ENCODE measurements at places on chromosomes 3 and 15. TPM values are rescaled to one million over a fixed set of nuclear protein-coding genes. Genes with fewer than 3 reads are reported as not detected.

The PDIA5 gene
- total RNA-seq = 104 TPM

The IQSEC1 gene
- total RNA-seq = 66.4 TPM

The PCLAF gene
- total RNA-seq = 28.6 TPM

The MESP2 gene
- not detected for total RNA-seq

The PP2D1 gene
- not detected for total RNA-seq

The SCN11A gene
- 0.09 TPM for total RNA-seq

The ITIH1 gene
- total RNA-seq = not detected

The ADAMTSL3 gene
- total RNA-seq = 28.8 TPM

The SPESP1 gene
- 2.6 TPM for total RNA-seq

The SNX22 gene
- total RNA-seq = 0.11 TPM

The MKRN2OS gene
- not detected for total RNA-seq

The FHIT gene
- total RNA-seq = 0.76 TPM
